Endodermal cell (in vitro differentiated cells): ENCODE measurements at places on chromosomes 16 and 17. TPM values are rescaled to one million over a fixed set of nuclear protein-coding genes. Genes with fewer than 3 reads are reported as not detected.

DNA sequence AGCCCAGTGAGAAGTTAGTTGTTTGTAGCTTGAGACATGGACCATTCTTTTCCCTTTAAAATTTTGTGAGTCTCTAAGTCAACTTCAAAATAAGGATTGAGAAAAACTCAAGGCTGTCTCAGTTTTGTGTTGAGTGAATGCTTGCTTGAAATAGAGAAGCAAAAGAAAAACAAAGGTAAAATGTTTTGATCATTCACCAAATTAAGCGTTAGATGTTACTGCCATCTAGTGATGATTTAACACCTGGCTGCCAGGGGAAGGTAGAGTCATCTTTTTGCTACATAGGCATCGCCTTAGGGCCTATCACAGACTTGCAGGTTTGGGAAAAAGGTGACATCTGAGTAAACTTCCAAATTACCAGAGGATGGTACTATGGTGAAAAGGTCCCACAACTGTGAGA lies 74.4 kb downstream of the PCTP start:
- DNase-seq = no peak

DNA sequence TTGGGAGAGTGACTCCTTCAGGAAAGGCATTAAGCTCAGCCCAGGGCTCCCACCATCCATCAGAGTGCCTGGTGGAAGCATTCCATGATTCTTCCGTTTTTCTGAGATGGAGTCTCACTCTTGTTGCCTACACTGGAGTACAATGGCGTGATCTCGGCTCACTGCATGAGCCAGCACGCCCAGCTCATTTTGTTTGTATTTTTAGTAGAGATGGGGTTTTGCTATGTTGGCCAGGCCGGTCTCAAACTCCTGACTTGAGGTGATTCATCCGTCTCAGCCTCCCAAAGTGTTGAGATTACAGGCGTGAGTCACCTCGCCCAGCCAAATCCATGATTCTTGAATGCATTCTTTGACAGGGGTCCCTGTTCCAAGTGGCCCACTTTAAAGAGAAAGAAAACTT lies 23.1 kb downstream of the MIS12 start:
- no peak for DNase-seq

DNA sequence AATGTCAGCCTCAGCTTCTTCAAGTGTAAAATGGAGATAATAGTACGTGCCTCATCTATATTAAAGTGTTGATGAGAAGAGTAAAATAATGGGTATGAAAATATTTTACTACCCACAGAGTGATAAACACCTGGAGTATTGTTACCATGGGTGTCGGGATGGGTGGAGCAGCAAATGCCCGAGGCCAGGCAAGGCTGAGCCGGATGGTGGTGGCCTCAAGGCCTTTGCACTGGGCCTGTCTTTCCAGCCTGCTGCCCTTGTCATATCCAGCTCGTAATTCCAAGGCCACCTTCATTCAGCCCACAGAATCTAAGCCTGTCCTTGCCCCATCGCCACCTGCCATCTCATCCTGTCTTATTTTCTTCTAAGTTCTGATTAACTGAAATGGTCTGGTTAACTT lies 49.4 kb downstream of the SNX29 start:
- no peak for DNase-seq

- no peak for DNase-seq
These were observed 14.2 kb downstream of the SLX4 start for GRCh38 chr16:3597226-3597625.

Gene CHAD
- total RNA-seq = not detected in 3 replicates

Gene PPL
- total RNA-seq = 24.1 to 40.8 TPM (median 37.8 TPM) in 3 replicates

Gene ABCA8
- total RNA-seq = not detected in 2 replicates

Gene NUPR1
- total RNA-seq = not detected in 3 replicates
